ENCODE measurements at places on chromosomes 5 and 9.

GRCh38 chr5:32545102-32545800 is 40.1 kb upstream of the SUB1 start:
- DNase-seq: no peak

GRCh38 chr5:96283589-96283988 is 149.5 kb downstream of the PCSK1 start:
- no peak for DNase-seq

DNA sequence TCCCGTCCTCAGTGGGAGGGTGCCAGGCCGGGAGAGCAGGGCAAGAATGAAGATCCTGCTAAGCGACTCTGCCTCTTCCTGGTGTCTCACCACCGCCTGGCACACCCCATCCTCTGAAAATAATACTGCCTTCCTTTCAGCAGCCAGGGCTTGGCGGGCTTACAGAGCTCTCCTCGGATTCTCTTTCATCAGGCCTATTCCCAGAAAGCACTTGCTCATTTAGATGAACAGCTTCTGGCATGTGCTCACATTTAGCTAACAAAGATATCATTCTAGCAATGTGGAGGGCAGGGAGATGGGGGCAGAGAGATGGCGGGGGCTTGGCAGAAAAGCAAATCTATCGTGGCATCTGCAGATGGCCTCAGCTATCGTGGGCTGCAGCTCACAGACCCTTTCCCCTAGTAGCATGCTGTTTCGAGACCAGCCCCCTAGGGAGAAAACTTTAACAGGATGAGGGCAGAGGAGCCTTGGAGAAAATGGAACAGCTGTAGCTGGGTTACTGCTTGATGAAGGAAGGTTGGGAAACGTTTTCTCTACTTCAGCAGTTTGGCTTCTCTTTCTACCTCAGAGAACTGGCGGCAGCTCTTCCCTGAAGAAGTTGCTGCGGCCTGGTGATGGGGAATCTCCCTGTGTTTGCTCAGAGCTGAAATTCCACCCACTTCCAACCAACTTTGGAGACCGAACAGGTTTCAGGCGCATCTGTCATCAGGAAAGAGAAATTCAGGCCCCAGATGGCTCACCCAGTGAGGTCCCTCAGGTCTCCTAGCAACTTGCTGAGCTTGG is 102.1 kb downstream of the TMEM174 start:
- no peak for DNase-seq

- DNase-seq: no peak
Observed at GRCh38 chr5:150278046-150278730, 11.4 kb downstream of the CAMK2A start.

DNA sequence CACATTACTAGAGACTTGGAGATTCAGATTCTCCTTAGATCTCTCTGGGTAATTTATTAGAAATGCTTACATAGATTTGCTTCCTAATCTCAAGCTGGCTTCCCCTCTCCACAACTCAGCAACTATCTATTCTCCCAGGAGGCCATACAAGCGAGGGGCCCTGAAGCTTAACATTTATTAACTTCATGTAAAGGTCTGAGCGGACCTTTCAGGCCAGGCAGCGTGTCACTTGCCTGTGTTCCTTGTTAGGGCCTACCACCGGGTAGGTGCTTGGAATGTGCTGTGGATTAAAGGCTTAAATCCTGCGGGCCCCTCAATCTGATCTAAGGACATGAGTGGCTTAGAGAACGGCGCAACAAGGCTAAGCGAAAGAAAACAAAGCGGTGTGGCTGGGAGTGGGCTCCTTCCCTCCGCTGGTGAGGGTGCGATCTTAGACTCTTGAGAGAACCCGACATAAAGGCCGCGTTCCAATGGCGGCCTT is 712 bp upstream of the HSPA4 start:
- DNase-seq: no peak

DNA sequence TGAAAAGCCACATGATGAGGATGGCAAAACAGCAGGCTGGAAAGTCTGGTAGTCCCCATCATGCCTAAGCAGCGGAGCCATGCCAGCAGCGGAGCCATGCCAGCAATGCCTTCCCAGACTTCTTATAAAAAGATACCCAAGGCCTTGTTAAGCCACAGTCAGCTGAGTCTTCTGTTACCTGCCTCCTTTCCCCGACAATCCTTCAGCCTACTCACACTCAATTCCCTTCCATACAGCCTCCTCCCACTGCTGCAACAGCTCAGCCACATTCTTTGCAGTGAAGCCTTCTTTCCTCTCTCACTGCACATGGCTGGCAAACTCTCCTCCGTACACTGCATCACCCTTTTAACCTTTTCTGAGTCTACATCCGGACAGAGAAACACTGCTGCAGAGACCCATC is 114.9 kb downstream of the AUH start:
- DNase-seq: no peak

- DNase-seq: no peak
Observed at GRCh38 chr5:180974612-180975315, 13.9 kb upstream of the BTNL3 start.

DNA sequence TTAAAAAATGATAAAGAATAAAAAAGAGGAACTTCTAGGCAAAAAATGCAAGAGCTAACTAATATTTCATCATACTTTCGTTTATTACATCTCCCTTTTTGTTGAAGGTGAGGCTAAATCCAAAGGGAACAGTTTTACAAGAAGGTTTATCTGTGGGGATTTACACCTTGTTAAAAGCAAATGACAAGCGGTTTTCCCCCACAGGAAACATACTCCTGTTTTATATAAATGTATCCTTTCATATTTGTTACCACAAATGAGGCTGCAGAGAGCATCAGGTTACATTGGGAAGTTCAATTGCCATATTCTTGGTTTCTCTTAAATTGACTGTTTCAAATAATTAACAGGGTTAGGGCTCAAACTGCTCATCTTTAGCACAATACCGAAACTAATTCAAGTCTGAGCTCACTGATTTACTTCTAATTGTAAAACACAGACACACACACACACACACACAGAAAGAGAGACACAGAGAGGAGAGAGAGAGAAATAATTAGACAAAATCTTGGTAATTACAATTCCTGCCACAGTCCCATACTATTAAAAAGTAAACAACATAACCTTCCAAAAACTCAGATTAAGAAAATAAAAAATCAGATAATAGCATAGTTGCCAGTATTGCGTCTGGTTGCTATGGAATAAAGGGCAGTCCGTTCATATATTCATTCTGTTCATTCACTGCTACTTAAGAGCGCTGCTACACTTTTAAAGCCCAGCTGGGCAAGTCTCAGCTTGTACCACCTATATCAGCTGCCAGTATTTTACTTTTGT is 17.1 kb downstream of the RFX3 start:
- peak; percentile 85 for DNase-seq

- DNase-seq: peak; percentile 86
Observed at GRCh38 chr5:127296321-127296720, 5.7 kb downstream of the MEGF10 start.

DNA sequence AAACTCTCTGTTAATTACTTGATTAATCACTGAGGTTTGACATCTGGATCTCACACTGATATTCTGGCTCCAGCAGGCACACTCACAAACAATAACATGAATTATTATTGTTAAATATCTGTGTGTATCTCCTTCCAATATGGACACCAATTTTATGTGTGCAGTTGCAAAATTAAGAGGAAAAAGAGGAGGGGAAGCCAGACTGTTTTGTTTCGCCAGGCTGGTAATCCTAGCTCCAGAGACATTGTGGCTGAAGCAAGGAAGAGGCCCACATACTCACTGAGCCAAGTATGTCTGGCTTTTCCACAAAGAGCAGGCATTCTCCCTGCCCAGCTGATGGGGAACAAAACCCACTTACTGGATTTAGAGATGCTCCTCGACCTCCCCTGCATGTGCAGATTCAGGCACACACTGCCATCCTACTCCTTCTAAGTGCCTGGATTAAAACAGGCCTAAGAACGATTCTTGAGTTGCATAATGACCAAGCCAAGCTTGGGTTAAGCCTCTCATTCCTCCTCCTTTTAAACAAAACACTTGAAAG is 181.9 kb downstream of the ESM1 start:
- DNase-seq: no peak

DNA sequence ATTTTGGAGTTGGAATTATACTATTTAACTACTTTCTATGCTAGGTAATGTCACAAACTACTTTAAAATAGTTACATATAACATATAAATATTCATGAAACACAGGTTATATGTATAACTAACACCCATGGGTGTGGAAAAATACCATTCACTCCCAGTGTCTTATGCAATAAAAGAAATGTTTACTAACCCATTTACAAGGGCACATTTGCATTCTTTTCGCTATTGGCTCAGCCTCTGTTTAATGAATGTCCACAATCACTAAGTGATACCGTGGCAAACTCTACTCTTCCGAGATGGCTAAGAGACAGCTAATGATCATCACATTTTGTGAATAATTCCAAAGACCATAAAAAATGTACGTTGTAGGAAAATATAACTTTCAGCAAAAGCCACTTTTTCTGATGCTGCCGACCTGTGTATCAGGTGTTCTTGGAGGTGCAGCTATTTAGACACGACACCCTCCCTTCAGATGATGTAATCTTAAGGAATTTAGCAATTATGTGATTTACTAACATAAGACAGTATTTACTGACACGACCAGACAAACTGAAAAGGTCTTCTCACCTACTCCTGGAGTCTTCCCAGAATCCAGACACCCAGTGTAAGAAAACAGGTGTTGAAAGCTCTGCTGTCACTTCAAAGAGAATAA is 121.7 kb upstream of the FAM120A start:
- DNase-seq: peak; percentile 41

DNA sequence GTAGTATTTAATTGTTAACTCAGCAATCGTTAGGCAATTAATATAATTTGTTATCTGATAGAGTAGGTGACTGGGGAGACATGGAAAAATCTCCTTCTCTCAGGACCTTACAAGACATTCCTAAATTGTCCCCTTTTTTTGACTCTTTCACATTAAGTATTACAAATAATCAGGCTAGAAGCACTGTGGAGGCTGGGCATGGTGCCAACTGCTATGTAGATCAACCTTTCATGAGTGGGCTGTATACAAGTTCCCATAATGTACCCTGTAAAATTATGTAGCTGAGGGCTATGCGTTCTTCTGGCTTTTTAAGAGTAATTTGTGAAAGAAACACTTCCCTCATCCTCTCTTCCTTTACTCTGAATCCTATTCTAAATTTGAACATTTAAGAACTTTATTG is 140.2 kb downstream of the NFIB start:
- DNase-seq: no peak

GRCh38 chr5:159218595-159219023 is 9.3 kb upstream of the RNF145 start:
- peak; percentile 29 for DNase-seq

- no peak for DNase-seq
Observed at GRCh38 chr5:123427281-123427680, 4.1 kb upstream of the CEP120 start.

DNA sequence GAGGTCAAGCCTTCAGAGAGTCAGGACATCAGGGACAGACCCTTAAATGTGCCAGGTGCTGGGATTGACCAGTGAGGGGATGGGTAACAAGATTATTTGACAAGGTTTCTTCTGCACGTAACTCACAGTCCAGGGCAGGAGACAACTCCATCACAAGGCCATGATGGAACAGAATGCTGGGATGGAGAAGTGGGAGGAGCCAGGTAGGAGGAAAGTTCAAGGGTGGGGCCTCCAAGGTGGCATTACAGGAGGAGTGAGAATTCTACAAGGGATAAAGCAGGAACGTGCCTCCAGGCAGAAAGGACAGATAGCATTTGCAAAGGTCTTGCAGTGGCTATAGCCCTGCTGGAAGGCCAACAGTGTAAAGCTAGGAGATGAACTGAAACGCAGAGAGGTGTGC is 102.2 kb downstream of the FGF18 start:
- no peak for DNase-seq

DNA sequence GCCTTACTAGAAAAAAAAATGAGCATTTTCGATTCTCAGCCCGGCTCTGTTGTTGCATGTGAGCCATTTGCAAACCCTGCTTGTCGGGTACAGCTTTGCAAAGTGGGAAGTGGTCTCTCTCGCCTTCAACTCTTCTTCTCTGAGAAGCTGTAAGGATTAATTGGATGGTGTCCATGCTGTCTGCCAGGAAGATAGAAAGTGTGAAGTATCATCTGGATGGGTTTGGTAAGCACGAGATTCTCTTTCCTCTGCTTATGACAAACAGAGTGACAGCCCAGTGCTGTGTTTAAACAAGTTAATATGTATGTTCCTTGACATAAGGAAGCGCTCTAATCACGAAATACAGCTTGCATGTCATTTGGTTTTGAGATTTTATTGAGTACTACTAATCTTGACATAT is 109.1 kb upstream of the SPATA31D4 start:
- no peak for DNase-seq

DNA sequence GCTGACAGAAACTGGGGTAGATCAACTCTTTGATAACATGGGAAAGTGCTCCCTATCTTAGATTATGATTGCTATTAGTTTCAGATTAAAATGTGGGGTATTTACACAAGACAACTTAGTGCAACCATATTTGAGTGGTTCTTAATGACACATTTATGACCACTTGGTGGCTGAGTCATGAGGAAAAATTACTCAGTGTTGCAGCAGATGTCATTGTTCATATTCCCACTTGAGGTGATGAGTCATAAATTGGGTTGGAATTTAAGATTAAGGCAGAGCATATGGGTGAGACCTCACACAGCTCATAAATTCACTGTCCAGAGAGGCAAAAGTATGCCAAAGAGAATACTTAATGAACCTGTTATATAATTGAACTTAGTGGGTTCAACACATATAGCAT is 408.3 kb downstream of the DMRT2 start:
- peak; percentile 99 for DNase-seq

GRCh38 chr9:127144670-127145445 is 22.4 kb upstream of the ANGPTL2 start:
- no peak for DNase-seq

DNA sequence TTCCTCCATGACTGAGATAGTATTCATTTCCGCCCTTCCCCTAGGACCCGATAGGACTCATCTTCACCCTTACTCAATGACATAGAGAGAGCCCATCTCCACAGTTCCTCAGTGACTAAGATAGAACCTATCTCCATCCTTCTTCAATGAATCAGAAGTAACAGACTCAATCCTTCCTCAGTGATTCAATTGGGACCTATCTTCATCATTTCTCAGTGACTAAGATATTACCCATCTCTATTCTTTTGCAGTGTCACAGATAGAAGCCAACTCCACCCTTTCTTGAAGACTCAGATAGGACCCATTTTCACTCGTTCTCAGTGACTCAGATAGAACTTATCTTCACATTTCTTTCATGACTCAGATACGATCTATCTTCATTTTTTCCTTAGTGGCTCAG is 164.6 kb downstream of the FBXO4 start:
- no peak for DNase-seq

DNA sequence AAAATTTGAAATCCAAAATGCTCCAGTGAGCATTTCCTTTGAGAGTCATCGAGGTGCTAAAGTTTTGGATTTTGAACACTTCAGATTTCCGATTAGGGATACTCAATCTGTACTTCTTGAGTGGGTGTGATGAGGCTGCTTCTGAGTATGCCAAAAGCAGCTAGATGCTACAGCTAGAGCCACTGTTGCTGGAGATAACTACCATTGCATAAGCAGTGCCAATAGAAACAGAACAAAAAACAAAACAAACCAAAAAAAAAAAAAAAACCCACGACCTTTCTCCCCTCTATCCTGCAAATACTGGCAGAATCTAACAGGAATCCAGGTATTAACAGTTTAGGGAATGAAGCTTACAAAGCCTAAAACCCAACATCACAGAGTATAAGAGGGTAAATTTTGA is 43.5 kb downstream of the PKD2L2 start:
- DNase-seq: no peak
